ENCODE measurements at places on chromosomes 13 and 19. TPM values are rescaled to one million over a fixed set of nuclear protein-coding genes. Genes with fewer than 3 reads are reported as not detected.

BCL3 gene
- total RNA-seq = 2.0 TPM

DNA sequence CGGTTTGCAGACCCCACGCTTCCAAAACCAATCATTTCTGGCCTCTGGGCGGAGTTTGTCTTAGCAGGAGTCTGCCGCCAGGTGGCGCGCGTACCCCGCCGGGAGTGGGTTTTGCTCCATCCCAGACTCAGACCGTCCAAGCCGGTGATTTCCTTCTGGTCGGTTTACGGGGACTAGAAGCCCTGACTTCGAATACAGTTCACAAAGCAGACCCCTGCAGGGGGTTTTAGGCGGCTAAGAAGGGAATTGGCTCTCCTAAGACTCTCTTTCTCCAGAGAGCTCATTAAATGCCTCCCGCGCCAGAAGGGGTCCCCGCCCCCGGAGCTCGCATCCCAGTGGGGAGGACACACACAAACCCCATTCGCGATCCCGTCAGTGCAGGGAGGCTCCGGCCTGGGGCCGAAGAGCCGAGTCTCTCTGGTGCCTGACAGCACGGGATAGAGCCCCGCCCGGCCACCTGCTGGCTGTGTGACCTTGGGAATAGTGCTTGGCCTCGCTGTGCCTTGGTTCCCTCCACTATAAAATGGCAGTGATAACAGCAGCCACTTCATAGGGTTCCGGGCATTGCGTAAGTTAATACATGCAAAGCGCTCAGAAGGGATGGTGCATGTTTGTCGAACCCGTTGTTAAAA, 8.6 kb upstream of the NUP62 start:
- H3K36me3 ChIP-seq = no peaks in the 10 kb centered on the region
- DNase-seq = peak; percentile 55
- no peak overlapping the region for H3K27ac ChIP-seq
- peaks cover 45% of the 10 kb centered on the region for H3K4me1 ChIP-seq

MUC16 gene
- not detected for total RNA-seq

DNA sequence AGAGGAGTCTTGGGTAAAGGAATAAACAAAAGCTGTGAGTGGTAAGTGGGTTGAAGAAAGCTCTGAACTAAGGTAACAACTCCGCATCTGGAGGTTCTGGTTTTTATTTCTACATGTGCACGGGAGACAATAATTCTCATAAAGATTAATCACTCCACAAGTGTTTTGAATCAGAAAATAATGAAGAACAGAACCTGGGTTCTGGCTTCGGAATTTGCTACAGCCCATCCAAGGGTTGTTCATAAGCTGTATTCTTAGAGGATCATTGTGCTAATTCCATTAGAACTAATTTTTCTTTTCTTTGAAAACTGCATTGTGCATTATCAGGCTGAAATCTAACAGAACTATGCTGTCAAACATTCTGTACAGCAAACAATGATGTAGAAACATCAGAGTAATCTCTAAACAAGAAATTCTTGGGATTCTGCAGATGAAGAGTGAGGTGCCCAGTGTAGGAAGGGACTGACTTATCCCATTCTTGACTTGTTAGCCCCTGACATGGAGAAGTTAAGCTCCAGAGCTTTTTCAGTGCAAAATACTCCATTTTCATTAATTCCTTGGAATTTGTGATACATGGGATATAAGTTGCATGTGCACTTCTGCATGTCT, 368.2 kb downstream of the COG6 start:
- H3K27ac ChIP-seq = no peak overlapping the region
- H3K4me1 ChIP-seq = no peaks in the 10 kb centered on the region
- no peaks in the 10 kb centered on the region for H3K36me3 ChIP-seq
- no peak for DNase-seq
- H3K27me3 ChIP-seq = no peaks in the 10 kb centered on the region
- no peak overlapping the region for H3K4me3 ChIP-seq

GRCh38 chr13:109933476-109933875, 147.1 kb upstream of the IRS2 start:
- H3K27me3 ChIP-seq = no peaks in the 10 kb centered on the region
- H3K36me3 ChIP-seq = no peaks in the 10 kb centered on the region
- no peaks in the 10 kb centered on the region for H3K4me1 ChIP-seq
- no peak overlapping the region for H3K27ac ChIP-seq
- DNase-seq = no peak

DNA sequence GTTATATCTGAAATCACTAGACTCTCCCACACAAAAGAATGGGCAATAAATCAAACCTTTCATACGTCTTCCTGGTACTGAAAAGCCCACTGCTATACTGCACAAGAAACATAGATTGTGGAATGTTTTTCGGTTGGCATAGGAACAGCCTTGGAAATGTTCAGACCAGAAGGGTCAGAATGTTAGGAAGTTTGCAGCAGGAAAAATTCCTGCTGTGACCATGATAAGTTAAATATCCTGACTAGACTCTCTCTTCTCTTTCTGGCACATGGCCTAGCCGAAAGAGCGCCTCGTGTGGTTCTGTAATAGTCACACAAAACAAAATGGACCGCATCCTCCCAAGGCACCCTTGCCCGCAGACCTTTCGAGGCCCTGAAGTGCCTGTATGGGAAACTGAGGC, 427.2 kb downstream of the COG6 start:
- no peak overlapping the region for H3K4me3 ChIP-seq
- H3K27me3 ChIP-seq = no peaks in the 10 kb centered on the region
- no peak overlapping the region for H3K27ac ChIP-seq
- no peaks in the 10 kb centered on the region for H3K36me3 ChIP-seq
- peak; percentile 10 for DNase-seq
- peaks cover 23% of the 10 kb centered on the region for H3K4me1 ChIP-seq

DNA sequence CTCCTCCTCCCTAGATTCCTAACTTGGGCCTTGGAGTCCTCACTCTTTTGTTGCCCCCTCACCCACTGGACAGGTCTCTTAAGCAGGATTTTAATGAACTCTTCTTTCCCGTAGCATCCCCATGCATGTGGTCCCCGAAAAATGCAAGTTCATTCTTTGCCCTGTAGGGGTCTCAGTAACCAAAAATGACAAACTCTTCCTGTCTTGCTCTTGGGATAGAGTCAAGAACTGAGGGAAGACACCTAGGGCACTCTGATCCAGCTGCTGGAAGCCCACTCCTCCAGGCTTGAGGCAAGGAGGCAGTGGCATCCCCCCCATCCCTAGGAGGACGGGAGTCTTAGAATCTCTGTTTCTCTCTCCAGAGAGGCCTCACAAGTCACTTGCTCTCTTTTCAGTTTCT, 987.0 kb downstream of the DIAPH3 start:
- H3K4me1 ChIP-seq = no peaks in the 10 kb centered on the region
- no peak overlapping the region for H3K4me3 ChIP-seq
- no peak overlapping the region for H3K27ac ChIP-seq
- no peaks in the 10 kb centered on the region for H3K36me3 ChIP-seq

DNA sequence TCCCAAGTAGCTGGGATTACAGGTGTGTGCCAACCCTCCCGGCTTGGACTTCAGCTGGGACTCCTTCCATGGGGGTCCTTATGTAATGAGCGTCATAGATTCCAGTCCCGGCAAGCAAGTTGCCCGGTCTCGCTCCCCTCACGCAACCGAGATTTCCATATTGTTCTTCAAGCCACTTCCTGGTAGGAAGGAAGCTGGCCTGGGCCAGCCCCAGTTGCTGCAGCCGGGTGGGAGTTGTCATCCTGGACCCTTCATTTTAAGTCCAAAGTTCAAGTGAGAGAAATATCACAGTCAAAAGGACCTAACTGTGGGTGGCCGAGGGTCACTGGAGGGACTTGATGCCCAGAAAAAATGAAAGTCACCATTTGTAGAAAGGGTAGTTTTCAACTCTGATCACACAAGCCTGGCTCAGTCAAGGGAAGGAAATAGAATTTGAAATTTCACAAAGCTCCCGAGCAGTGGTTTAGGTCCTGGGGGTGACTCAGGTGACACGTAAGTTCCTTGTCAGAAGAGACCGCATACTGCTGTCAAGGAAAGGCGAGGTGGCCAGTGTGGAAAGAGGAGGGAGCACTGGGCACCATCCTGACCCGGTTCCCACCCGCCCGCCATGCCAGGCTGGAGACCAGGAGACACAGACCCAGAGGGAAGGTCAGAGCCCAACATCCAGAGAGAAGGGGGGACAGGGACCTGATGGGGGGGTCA, 5.3 kb downstream of the FGF21 start:
- H3K36me3 ChIP-seq = no peaks in the 10 kb centered on the region
- H3K4me1 ChIP-seq = peaks cover 65% of the 10 kb centered on the region
- H3K4me3 ChIP-seq = 0 out of 2 replicates have a peak overlapping the region, but pooled peaks have one; percentile 25
- no peaks in the 10 kb centered on the region for H3K27me3 ChIP-seq
- DNase-seq = peak; percentile 48

DNA sequence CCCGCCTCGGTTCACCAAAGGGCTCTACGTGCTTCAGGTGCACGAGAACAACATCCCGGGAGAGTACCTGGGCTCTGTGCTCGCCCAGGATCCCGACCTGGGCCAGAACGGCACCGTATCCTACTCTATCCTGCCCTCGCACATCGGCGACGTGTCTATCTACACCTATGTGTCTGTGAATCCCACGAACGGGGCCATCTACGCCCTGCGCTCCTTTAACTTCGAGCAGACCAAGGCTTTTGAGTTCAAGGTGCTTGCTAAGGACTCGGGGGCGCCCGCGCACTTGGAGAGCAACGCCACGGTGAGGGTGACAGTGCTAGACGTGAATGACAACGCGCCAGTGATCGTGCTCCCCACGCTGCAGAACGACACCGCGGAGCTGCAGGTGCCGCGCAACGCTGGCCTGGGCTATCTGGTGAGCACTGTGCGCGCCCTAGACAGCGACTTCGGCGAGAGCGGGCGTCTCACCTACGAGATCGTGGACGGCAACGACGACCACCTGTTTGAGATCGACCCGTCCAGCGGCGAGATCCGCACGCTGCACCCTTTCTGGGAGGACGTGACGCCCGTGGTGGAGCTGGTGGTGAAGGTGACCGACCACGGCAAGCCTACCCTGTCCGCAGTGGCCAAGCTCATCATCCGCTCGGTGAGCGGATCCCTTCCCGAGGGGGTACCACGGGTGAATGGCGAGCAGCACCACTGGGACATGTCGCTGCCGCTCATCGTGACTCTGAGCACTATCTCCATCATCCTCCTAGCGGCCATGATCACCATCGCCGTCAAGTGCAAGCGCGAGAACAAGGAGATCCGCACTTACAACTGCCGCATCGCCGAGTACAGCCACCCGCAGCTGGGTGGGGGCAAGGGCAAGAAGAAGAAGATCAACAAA, 2.6 kb downstream of the PCDH17 start:
- no peaks in the 10 kb centered on the region for H3K36me3 ChIP-seq
- no peak overlapping the region for H3K27ac ChIP-seq
- no peak for DNase-seq

GPR4 gene
- not detected for total RNA-seq

RBM26 gene
- 28.6 TPM for total RNA-seq

DNA sequence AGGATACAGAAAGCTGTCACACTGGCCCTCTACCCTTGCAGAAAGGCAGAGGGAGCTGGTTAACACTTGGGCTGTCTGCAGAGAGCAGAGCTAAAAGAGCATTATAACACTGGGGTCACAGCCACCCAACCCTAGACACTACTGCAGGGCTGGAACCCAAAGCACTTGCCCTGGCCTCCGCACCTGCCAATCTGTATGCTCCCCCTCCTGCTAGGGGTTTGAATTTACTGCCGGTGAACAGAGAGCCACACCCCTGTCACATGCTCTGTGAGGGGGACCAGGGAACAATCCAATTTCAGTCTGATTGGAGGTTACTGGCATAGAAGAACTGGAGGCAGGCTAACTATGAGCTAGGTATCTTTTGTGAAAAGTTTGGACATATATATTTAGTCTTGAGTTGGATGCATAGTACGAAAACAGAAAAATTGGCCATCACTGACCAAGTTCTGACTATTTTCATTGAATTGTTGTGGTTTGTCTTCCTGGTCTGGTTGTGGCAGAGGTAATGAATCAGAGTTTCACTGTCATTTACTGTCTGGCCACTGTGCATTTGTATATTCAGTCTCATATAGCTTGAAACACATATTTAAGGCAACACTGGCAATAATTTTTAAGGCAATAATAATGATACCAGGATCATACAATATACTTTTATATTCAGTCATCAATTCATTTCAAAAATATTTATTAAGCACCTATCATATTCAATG, 504.3 kb upstream of the ATXN8OS start:
- no peaks in the 10 kb centered on the region for H3K36me3 ChIP-seq
- H3K27me3 ChIP-seq = no peaks in the 10 kb centered on the region
- no peak overlapping the region for H3K4me3 ChIP-seq
- DNase-seq = no peak

DNA sequence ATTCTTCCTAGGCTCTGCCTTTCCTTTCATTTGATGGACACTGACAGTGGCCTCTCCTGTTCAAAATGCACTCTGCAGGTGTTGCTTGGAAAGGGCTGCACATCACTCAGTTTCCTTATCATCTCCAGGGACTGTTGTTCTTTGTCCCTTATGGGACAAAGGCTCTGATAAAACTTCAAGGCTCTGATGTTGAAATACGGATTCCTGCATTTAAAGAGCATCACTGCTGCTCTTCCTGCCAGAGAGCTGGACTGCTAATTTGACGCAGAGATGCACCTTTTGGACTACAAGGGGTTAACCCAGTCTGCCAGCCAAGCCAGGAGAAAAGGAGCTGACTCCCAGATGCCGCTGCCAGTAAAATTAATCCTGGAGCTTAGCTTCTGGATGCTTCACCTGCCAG, 952.1 kb downstream of the DIAPH3 start:
- H3K27ac ChIP-seq = no peak overlapping the region
- H3K4me3 ChIP-seq = no peak overlapping the region

- H3K4me3 ChIP-seq = no peak overlapping the region
- peaks cover 10% of the 10 kb centered on the region for H3K4me1 ChIP-seq
- no peak for DNase-seq
- no peak overlapping the region for H3K27ac ChIP-seq
- H3K36me3 ChIP-seq = no peaks in the 10 kb centered on the region
Observed at GRCh38 chr19:18774782-18775444, 16.2 kb downstream of the COMP start.

ANGPTL8 gene
- 27.3 TPM for total RNA-seq

ZNF83 gene
- 22.6 TPM for total RNA-seq

- H3K36me3 ChIP-seq = no peaks in the 10 kb centered on the region
- no peak overlapping the region for H3K27ac ChIP-seq
- no peak for DNase-seq
- peaks cover 2% of the 10 kb centered on the region for H3K27me3 ChIP-seq
- H3K4me1 ChIP-seq = no peaks in the 10 kb centered on the region
Observed at GRCh38 chr19:55959996-55960675, 12.5 kb downstream of the NLRP8 start.

- no peak for DNase-seq
- no peak overlapping the region for H3K27ac ChIP-seq
- H3K36me3 ChIP-seq = peaks cover 5% of the 10 kb centered on the region
- no peaks in the 10 kb centered on the region for H3K4me1 ChIP-seq
- no peak overlapping the region for H3K4me3 ChIP-seq
- H3K27me3 ChIP-seq = no peaks in the 10 kb centered on the region
Observed at GRCh38 chr13:113040597-113041292, 64.8 kb upstream of the F7 start.

KLK11 gene
- not detected for total RNA-seq

IZUMO2 gene
- not detected for total RNA-seq

DNA sequence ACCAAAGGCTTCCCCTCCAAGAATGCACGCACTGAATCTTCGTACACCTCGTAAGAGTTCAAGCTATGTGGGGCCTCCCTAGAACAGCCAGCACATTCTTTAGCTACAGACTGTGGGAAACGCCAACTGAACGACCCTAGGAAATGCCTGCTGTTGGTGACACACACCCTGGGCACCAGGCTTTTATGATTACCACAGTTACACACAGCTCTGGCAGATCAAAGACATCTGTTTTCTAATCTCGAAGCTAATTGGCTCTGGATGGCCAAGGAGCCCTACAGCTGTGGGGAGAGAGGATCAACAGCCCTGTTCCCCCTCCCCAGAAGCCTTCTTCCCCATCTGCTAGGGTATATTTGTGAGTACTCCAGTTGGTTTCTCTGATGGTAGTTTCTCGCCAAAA, 123.0 kb downstream of the COL4A1 start:
- no peaks in the 10 kb centered on the region for H3K36me3 ChIP-seq
- H3K4me1 ChIP-seq = no peaks in the 10 kb centered on the region
- H3K27me3 ChIP-seq = no peaks in the 10 kb centered on the region
- no peak overlapping the region for H3K27ac ChIP-seq

Data from HepG2 (cell line).